Psoas muscle (tissue), 8 donors: ENCODE measurements at places on chromosomes 16 and 17. TPM values are rescaled to one million over a fixed set of nuclear protein-coding genes. Genes with fewer than 3 reads are reported as not detected.
A peak's percentile ranks its signal among the peaks of the same experiment; 100 is the strongest.

The PIRT gene
- not detected for total RNA-seq

DNA sequence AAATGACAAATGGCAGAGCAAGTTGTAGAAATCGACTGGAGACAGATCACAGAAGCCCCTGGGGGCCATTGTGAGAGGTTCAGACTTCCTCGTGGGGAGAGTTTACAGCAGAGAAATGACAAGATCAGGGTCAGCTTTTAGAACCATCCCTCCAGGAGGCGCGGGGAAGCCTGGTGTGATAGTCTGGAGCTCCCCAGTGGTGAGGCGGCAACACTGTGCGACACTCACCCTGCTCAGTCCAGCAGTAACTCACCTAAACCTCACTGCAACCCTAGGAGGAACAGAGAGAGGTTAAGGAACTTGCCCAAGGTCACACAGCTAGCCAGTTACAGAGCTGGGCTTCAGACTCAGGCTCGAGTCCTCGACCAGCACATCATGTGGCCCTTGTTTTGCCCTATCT lies 123.4 kb upstream of the IRX3 start:
- H3K4me3 ChIP-seq: no peak overlapping the region
- no peak for DNase-seq
- no peaks in the 10 kb centered on the region for H3K36me3 ChIP-seq
- peaks cover 10% of the 10 kb centered on the region for H3K4me1 ChIP-seq

The KRTAP4-3 gene
- not detected for total RNA-seq

The NPIPB12 gene
- 20.8 TPM for total RNA-seq

DNA sequence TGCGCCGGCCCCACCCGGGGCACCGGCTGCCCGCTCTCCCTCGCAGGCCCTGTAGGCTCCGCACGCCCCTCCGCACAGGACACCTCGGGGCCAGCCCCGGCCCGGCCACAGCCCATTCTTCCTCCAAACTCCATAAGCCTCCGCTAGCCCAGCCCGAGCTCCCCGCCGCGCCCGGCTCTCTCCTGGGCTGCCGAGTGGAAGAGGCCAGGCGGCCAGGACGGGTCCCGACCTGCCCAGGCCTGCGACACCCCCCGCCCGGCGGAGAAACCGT lies 397 bp downstream of the NCOR1 start:
- peaks cover 39% of the 10 kb centered on the region for H3K4me1 ChIP-seq
- DNase-seq: peak; percentile 55
- no peaks in the 10 kb centered on the region for H3K36me3 ChIP-seq
- H3K4me3 ChIP-seq: peak overlapping the region; percentile 99
- H3K27me3 ChIP-seq: no peaks in the 10 kb centered on the region
- H3K27ac ChIP-seq: peak overlapping the region; percentile 98

DNA sequence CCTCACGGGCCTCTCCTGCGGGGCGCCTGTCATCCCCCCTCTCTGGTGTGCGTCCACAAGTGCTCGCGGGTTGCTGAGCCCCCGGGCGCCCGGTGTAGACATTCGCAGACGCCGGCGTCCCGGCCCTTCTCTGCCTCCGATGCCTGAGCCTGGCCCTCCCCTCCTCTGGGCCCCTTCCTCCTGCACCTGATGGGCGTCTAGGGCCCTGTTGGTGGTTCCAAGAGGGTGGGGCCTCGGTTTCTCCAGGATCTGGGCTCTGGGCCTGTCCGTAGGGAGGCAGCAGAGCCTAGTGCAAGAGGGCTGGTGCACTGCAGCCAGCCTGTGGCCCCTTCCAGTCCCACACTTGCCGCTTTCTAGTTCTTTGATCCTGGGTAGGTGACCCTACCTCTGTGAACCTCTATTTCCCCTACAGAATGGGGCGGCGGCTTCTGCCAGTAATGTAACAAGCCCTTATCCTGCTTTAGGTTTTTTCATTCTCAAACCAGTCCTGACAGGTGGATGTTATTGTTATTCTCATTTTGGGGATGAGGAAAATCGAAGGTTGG lies 623 bp downstream of the E4F1 start:
- no peak for DNase-seq
- peak overlapping the region; percentile 86 for H3K27ac ChIP-seq
- peaks cover 17% of the 10 kb centered on the region for H3K36me3 ChIP-seq

- H3K4me1 ChIP-seq: no peaks in the 10 kb centered on the region
- H3K4me3 ChIP-seq: no peak overlapping the region
- H3K27me3 ChIP-seq: peaks cover 3% of the 10 kb centered on the region
- no peak overlapping the region for H3K27ac ChIP-seq
- no peak for DNase-seq
Observed at GRCh38 chr17:75707079-75707571, 14.1 kb upstream of the ITGB4 start.

DNA sequence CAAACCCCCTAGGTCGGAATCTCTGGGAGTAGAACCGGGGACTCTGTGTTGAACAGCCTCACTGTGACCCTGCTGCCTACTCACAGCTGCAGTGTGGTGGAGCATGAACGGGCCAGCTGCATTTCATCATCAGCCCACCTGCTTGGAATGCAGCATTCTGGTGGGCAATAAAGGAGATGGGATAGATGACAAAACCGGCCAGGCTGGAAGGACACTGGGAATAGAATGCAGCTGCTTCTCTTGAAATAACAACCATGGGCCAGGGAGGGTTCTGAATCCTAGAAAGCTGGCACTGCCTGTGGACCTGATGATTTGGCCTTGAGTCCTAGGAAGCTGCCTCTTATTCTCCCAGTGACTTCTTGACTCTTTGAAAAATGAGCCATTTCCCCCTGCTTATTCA lies 23.5 kb downstream of the CFAP97D1 start:
- H3K36me3 ChIP-seq: no peaks in the 10 kb centered on the region
- no peak for DNase-seq
- H3K4me1 ChIP-seq: no peaks in the 10 kb centered on the region
- H3K27ac ChIP-seq: no peak overlapping the region

DNA sequence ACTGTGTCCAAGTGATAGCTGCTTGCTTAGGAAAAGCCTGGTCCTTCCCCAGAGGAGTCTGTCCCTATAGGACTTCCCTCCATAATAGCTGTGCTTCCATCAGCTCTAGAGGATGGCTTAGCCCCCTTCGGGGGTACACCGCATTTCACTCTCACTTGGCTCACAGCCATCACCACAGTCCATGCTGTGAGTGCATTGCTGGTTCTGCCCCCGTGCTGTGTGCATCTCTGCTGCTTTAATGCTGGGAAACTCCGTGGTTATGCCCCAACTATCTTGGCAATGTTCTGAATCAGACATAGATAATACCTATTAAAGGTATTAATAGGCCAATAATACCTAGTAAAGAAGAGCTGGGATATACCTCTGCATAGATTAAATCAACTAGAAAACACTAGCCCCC lies 58.3 kb downstream of the SIAH1 start:
- no peaks in the 10 kb centered on the region for H3K27me3 ChIP-seq
- H3K27ac ChIP-seq: no peak overlapping the region
- no peak for DNase-seq
- peaks cover 30% of the 10 kb centered on the region for H3K4me1 ChIP-seq
- H3K4me3 ChIP-seq: no peak overlapping the region
- H3K36me3 ChIP-seq: peaks cover 8% of the 10 kb centered on the region

GRCh38 chr17:79645022-79645776 lies 34.3 kb upstream of the RBFOX3 start:
- DNase-seq: no peak
- no peaks in the 10 kb centered on the region for H3K36me3 ChIP-seq
- H3K27ac ChIP-seq: no peak overlapping the region

The ABCC12 gene
- total RNA-seq: 0.34 TPM

DNA sequence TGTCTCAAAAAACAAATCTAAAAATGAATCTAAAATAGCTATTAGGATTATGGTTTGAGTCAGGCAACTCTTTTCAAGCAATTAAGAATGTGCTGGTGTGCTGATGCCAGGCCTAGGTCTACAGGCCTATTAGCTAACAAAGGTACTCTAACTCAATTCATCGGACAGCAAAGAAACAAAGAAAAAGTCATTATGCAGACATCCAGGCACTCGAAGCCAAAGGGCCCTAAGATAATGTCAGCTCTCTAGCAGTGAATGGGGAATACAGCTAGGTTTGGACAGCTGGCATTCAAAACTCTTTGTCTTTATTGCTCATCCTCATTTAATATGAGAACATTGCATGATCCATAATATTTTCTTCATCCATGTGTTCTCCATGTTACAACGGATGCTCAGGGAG lies 108.5 kb downstream of the TMEM114 start:
- no peaks in the 10 kb centered on the region for H3K27me3 ChIP-seq
- no peaks in the 10 kb centered on the region for H3K4me1 ChIP-seq
- no peak for DNase-seq
- H3K4me3 ChIP-seq: no peak overlapping the region
- H3K27ac ChIP-seq: no peak overlapping the region

DNA sequence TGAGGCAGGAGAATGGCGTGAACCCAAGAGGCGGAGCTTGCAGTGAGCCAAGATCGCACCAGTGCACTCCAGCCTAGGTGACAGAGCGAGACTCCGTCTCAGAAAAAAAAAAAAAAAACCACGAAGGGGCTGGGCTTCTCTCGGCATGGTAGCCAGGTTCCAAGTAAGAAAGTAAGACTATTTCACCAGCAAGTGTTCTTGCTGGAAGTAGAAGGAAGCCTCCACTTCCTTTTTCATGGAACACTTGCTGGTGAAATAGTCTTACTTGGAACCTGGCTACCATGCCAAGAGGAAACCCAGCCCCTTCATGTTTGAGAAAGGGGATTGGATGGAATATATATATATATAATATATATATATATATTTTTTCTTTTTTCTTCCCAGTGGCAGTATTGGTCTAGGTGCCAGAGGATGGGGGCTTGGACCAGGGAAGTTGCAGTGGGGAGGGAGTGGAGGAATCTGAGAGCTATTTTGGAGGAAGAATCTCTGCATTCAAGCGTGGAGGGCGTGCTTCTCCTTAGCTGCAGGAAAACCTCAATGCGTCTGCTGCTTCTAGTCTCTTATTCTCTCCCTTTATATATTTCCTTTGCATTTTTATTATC lies 7.2 kb upstream of the N4BP1 start:
- H3K4me1 ChIP-seq: peaks cover 13% of the 10 kb centered on the region
- no peak overlapping the region for H3K4me3 ChIP-seq
- DNase-seq: no peak
- no peak overlapping the region for H3K27ac ChIP-seq
- H3K36me3 ChIP-seq: no peaks in the 10 kb centered on the region

DNA sequence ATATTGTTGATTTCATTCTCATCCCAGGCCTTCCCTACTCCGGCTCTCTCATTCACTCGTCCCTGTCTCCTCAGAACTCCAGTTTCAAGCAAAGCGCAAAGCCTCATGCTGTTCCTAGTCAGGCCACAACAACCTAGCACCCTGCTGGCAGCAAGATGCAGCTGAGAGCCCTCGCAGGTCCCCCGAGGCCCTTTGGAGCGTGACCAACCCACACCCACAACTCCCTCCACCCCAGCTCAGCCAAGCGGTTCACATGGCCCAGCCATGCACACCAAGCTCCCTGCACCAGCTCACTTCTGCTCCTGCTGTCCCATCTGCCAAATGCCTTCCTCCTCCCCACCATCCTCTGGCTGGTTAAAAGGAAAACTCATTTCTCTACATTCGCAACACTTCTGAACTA lies 195.8 kb downstream of the IRX5 start:
- no peaks in the 10 kb centered on the region for H3K27me3 ChIP-seq
- DNase-seq: no peak
- H3K4me3 ChIP-seq: no peak overlapping the region
- no peaks in the 10 kb centered on the region for H3K4me1 ChIP-seq

- DNase-seq: no peak
- H3K36me3 ChIP-seq: no peaks in the 10 kb centered on the region
- peak overlapping the region; percentile 16 for H3K27ac ChIP-seq
- H3K27me3 ChIP-seq: no peaks in the 10 kb centered on the region
Observed at GRCh38 chr16:57639172-57639887, 10.9 kb downstream of the ADGRG1 start.

DNA sequence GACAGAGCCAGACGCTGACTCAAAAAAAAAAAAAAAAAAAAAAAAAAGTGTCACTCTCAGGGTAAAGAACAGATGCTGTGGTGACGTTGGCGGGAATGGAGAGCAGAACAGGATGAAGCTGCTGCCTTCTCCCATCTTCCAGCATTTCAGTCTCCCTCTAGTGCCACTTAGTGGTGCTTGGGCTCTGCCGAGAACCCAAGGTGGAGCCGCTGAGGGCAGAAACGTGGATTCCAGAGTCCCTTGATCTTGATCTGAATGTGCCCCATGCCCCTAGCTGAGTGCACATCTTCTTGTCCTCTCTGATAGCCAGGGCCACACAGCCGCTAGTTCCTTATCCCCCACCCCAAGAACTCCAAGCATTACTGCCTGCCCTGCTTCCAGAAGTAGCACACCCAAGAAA lies 43.2 kb upstream of the FA2H start:
- H3K27me3 ChIP-seq: no peaks in the 10 kb centered on the region
- H3K4me3 ChIP-seq: no peak overlapping the region
- no peaks in the 10 kb centered on the region for H3K4me1 ChIP-seq
- no peaks in the 10 kb centered on the region for H3K36me3 ChIP-seq
- no peak overlapping the region for H3K27ac ChIP-seq
- no peak for DNase-seq

DNA sequence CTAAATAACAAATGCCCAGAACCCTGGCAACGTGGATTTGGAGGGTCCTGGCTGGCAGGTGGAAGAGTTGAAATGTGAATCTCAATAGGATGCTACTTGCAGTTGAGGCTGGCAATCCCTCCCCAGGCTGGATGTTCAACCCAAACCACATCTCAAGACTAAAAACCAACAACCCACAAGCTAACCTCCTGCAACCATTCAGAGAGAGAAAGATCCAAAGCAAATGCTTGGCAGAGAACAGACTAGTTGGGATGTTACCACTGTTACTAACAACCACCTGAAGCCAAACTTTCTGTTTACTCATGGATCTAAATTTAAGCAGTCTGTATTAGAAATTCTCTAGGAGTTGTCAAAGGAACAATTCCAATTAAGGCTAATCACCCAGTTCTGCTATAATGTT lies 27.9 kb downstream of the SMG6 start:
- no peak overlapping the region for H3K27ac ChIP-seq
- no peaks in the 10 kb centered on the region for H3K27me3 ChIP-seq
- H3K4me3 ChIP-seq: no peak overlapping the region
- H3K36me3 ChIP-seq: peaks cover 64% of the 10 kb centered on the region
- no peak for DNase-seq

DNA sequence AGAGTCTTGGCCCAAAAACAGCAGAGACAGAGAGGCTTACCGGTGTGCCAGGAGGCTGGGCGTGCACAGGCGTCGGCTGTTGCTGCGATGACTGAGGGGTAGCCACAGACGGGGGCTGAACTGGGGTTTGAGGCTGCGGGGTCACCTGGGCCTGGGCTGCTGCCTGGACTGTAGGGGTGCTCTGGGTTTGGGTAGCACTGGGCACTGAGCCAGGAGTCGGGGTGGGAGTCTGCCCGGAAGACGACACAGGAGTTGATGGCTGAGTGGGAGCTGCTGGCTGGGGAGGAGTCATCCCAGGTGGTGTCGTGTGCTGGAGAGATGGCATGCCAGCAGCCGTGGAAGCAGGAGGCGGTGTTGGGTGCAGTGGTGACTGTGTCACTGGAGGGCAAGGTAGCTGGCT lies 53.2 kb upstream of the TRAP1 start:
- no peaks in the 10 kb centered on the region for H3K27me3 ChIP-seq
- peaks cover 11% of the 10 kb centered on the region for H3K36me3 ChIP-seq
- H3K4me3 ChIP-seq: no peak overlapping the region
- H3K27ac ChIP-seq: no peak overlapping the region
- peaks cover 21% of the 10 kb centered on the region for H3K4me1 ChIP-seq

The TBC1D3K gene
- not detected for total RNA-seq
